Natural killer cell (primary cell): ENCODE measurements at places on chromosomes 4 and X. TPM values are rescaled to one million over a fixed set of nuclear protein-coding genes. Genes with fewer than 3 reads are reported as not detected.

SPATA4 gene
- not detected for total RNA-seq

DNA sequence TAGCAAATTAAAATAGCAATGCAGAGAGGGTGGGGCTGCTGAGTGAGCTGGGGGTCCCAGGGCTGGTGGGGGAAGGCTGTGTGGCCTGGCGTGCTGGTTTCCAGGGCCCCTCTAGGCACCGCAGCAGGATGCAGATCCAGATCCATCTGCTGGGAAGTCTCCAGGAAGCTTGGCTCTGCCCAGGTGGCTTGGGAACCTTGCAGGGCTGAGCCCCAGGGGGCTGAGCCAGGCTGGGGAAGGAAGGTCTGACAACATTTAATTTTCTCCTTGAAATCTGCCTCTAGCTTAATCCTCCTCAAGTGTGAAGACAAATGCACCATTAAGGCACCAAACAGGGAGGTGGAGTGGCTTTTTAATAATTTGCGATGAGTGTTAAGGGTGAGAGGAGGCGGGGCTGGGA lies 31.7 kb downstream of the SORCS2 start:
- DNase-seq: no peak
- no peaks in the 10 kb centered on the region for H3K36me3 ChIP-seq
- no peaks in the 10 kb centered on the region for H3K4me1 ChIP-seq
- H3K27me3 ChIP-seq: no peaks in the 10 kb centered on the region

ADGRL3 gene
- not detected for total RNA-seq

CT83 gene
- total RNA-seq: not detected

DNA sequence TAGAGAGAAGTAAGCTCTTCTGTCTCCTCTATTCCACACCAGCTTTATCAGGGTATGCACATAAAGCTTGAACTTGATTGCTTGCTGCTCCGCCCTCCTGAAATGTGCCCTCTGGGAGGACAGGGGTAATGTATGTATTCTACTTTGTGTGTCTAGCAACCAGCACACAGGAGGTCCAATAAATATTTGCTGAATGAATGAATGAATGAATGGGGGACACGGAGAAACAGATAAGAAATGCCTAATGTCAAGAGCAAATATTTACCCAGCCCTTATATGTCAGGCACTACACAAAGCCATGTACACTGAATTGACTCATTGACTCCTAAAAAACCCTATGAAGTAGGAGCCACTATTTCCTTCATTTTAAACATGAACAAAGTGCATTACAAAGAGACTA lies 2.3 kb upstream of the MSL3 start:
- H3K36me3 ChIP-seq: no peaks in the 10 kb centered on the region
- H3K4me1 ChIP-seq: peaks cover 12% of the 10 kb centered on the region
- no peak overlapping the region for H3K27ac ChIP-seq
- DNase-seq: no peak
- H3K4me3 ChIP-seq: no peak overlapping the region

DNA sequence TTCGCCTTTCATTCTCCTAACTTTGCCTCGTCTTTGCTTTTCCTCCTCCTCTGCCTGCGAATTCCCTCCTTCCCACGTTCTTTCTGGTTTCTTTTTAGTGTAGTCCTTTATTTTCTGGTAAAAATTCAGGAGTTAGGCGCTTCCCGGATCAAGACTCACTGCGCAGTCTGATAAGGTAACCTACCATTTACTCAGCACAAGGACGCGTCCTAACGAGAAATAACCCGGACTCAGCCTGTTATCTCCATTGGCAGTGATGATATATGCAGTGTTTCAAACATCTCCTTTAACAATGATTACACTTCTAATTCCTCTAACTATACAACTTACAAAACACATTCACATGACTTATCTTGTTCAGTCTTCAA lies 357 bp upstream of the ETNPPL start:
- H3K36me3 ChIP-seq: no peaks in the 10 kb centered on the region
- H3K4me3 ChIP-seq: no peak overlapping the region
- H3K4me1 ChIP-seq: peaks cover 10% of the 10 kb centered on the region

DNA sequence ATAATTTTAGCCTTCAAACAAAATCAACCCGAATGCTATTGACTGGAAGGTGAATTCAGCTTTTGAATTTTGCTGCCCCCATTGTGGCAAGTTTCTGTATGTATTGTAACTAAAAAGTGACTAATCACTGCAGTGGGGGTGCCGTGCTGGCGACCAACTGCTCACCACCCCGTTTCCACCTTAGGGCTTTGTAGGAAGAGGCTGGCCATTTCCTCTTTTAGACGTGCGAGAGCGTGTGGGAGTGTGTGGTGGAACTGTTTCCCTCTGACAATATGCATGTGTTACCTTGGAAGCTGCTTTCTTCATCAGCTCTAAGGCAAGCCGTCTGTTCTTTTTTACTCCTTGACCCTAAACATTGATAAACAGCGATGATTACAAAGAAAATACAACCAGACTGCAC lies 78.8 kb downstream of the SEL1L3 start:
- H3K4me1 ChIP-seq: no peaks in the 10 kb centered on the region
- H3K27ac ChIP-seq: no peak overlapping the region
- H3K27me3 ChIP-seq: no peaks in the 10 kb centered on the region
- no peak overlapping the region for H3K4me3 ChIP-seq
- no peak for DNase-seq

- DNase-seq: no peak
- H3K27ac ChIP-seq: no peak overlapping the region
- no peaks in the 10 kb centered on the region for H3K27me3 ChIP-seq
- no peaks in the 10 kb centered on the region for H3K4me1 ChIP-seq
- H3K36me3 ChIP-seq: no peaks in the 10 kb centered on the region
- H3K4me3 ChIP-seq: no peak overlapping the region
Observed at GRCh38 chr4:42347076-42347475, 50.2 kb upstream of the SHISA3 start.

RAI2 gene
- not detected for total RNA-seq

WWC2 gene
- total RNA-seq: 8.2 TPM

GRCh38 chr4:174739576-174739975 lies 89.5 kb downstream of the GLRA3 start:
- H3K4me3 ChIP-seq: no peak overlapping the region
- no peak for DNase-seq
- H3K4me1 ChIP-seq: no peaks in the 10 kb centered on the region
- H3K27me3 ChIP-seq: no peaks in the 10 kb centered on the region
- H3K27ac ChIP-seq: no peak overlapping the region
- H3K36me3 ChIP-seq: no peaks in the 10 kb centered on the region

DNA sequence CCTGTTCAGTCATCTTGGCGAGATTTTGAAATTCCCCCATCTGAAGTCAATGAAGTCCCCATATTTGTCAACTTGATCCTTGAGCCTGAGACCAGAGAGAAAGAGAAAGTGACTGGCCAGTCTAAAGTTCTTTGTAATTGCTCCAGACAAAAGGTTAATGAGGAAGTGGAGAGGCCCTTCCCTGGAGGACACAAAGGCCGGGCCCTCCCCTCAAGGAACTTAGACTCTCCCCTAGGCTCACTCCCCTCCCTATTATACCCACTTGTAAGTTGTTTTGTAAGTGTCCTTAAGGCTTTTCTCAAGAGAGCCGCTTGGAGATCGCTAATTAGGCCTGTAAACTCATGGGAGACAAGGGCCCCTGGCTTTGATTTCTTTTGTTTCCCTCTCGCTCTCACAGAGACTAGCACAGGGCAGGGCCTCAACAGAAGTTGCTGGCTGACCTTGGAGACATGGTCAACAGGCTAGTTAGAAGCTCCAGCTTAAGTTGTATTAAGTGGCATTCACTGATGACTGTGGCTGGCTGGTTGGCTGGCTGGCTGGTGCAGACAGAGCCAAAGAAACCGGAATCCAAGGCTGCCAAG lies 20.3 kb upstream of the GPC4 start:
- no peaks in the 10 kb centered on the region for H3K27me3 ChIP-seq
- H3K4me1 ChIP-seq: no peaks in the 10 kb centered on the region
- H3K27ac ChIP-seq: no peak overlapping the region
- H3K36me3 ChIP-seq: no peaks in the 10 kb centered on the region

VCX2 gene
- total RNA-seq: not detected

VCX3A gene
- total RNA-seq: not detected

GRCh38 chrX:44946771-44947170 lies 73.8 kb downstream of the KDM6A start:
- H3K36me3 ChIP-seq: no peaks in the 10 kb centered on the region
- DNase-seq: no peak
- H3K27me3 ChIP-seq: no peaks in the 10 kb centered on the region
- no peak overlapping the region for H3K4me3 ChIP-seq

DNA sequence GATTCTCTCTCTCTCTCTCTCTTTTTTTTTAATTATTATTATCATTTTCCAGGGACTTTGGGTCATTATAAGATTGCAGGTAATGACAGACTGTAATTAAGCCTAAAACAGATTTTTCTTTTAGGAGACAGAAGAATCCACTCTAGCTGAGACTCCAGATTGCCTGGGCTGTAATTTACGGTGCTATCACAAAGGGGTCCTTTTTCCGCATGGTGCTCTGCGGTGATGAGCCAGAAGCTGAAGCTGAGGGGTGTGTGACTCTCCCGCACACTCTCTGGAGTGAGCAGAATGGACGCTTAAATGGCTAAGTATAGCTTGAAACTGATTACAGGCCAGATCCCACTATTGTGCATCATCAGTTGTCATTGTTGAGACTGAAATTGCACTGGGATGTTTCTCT lies 50.0 kb downstream of the LGI2 start:
- no peak overlapping the region for H3K4me3 ChIP-seq
- DNase-seq: no peak
- H3K4me1 ChIP-seq: peaks cover 6% of the 10 kb centered on the region
- no peaks in the 10 kb centered on the region for H3K36me3 ChIP-seq
- peaks cover 6% of the 10 kb centered on the region for H3K27me3 ChIP-seq

GRCh38 chr4:25662306-25662705 lies 6.7 kb downstream of the SLC34A2 start:
- no peaks in the 10 kb centered on the region for H3K27me3 ChIP-seq
- no peak for DNase-seq
- no peak overlapping the region for H3K4me3 ChIP-seq
- no peak overlapping the region for H3K27ac ChIP-seq
- H3K4me1 ChIP-seq: peaks cover 12% of the 10 kb centered on the region

GRCh38 chr4:38489011-38489861 lies 174.8 kb upstream of the KLF3 start:
- no peaks in the 10 kb centered on the region for H3K36me3 ChIP-seq
- H3K4me3 ChIP-seq: no peak overlapping the region
- peaks cover 3% of the 10 kb centered on the region for H3K4me1 ChIP-seq
- no peak for DNase-seq
- no peak overlapping the region for H3K27ac ChIP-seq

DNA sequence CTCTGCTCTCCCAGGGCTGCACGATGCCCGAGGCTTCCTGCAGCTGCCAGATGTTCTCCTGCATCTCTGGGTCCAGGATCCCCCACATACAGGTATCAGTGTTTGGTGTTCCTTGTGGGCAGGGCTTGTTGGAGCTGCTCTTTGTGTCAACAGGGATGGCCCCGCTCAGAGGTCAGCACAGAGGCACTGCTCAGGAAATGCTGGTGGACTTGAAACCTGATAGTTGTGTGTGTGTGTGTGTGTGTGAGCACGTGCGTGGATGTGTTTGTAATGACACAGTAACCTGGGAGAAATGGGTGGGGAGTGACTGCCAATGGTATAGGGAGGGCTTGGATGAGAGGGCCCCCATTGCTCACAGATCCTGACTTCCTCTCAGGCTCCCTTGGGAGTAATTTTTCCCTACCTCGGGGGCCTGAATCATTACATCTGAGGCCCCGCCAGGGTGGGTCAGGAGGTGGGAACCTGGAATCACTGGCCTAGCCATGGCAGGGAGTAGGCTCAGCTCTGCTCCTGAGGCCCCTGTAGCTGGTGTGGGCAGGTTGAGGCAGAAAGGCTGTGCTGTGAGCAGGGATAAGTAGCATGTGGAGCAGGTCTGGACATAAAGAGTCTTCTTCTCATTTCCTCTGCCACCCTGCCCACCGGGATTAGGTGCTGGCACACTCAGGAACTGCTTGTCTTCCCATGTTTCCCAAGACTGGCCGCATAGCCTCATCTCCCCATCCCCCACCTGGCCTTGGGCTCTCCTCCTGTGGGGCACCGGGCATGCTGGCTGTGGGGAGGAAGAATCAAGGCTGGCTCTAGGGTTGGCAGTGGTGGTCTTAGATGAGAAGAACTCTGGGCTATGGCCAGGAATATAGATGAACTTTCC lies 2.5 kb upstream of the EFNB1 start:
- DNase-seq: no peak
- no peak overlapping the region for H3K27ac ChIP-seq
- no peaks in the 10 kb centered on the region for H3K36me3 ChIP-seq
- peaks cover 3% of the 10 kb centered on the region for H3K27me3 ChIP-seq
- no peak overlapping the region for H3K4me3 ChIP-seq

- no peak overlapping the region for H3K27ac ChIP-seq
- H3K4me3 ChIP-seq: no peak overlapping the region
- H3K4me1 ChIP-seq: no peaks in the 10 kb centered on the region
- no peaks in the 10 kb centered on the region for H3K27me3 ChIP-seq
Observed at GRCh38 chr4:76377911-76378310, 43.0 kb downstream of the CCDC158 start.

FGD1 gene
- 0.07 TPM for total RNA-seq

GRCh38 chrX:1582686-1583437 lies 8.5 kb upstream of the AKAP17A start:
- no peak overlapping the region for H3K4me3 ChIP-seq
- H3K27me3 ChIP-seq: no peaks in the 10 kb centered on the region
- H3K4me1 ChIP-seq: peaks cover 6% of the 10 kb centered on the region
- no peaks in the 10 kb centered on the region for H3K36me3 ChIP-seq

HSD17B13 gene
- 0.73 TPM for total RNA-seq

- no peak overlapping the region for H3K4me3 ChIP-seq
- H3K27ac ChIP-seq: no peak overlapping the region
- no peaks in the 10 kb centered on the region for H3K4me1 ChIP-seq
- DNase-seq: no peak
Observed at GRCh38 chr4:113446019-113446418, 315.5 kb downstream of the CAMK2D start.

DNA sequence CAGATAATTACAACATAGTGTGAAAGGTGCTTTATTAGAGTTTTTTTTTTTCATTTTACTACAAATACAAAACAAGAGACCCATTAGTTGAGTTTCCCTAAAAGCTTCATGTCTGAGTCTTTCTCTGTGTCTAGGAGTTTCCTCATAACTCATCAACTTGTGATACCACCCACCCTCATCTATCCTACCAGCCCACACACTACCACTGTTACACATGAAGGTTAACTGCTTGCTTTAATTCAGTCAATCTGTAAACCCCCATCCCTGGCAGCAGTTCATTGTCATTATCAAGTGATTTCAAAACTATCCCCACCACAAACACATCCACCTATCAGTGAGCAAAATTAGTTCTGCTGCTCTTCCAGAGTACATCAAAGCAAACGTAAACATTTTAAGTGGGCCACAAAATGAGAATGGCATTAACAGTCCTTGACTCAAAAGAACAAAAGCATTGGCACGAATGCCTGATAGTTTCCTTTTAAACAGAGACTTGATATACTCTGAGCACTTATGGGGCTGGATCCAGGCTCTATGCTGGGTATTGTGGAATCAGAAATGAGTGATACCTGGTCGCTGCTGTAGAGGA lies 331.6 kb upstream of the FAM241A start:
- DNase-seq: no peak
- H3K4me1 ChIP-seq: no peaks in the 10 kb centered on the region
- no peaks in the 10 kb centered on the region for H3K36me3 ChIP-seq

COL4A5 gene
- total RNA-seq: not detected
